ENCODE measurements at places on chromosomes 5 and 9. TPM values are rescaled to one million over a fixed set of nuclear protein-coding genes. Genes with fewer than 3 reads are reported as not detected.

TRPM3 gene
- total RNA-seq: 18.7 TPM

CDH12 gene
- total RNA-seq: 0.14 TPM

SLC9A3 gene
- 5.3 TPM for total RNA-seq

NSMF gene
- 128 TPM for total RNA-seq

CLIC3 gene
- total RNA-seq: 6.7 TPM

MZB1 gene
- total RNA-seq: 4.3 TPM

ELAVL2 gene
- total RNA-seq: 43.1 TPM

RUFY1 gene
- 48.7 TPM for total RNA-seq

GRCh38 chr5:40909264-40909663, at the start of gene C7:
Gene C7 (plus strand): TSS chr5:40909497. CDS start chr5:40909611, 114 bp downstream.
- H3K36me3 ChIP-seq: no peaks in the 10 kb centered on the region
- no peak for DNase-seq
- H3K27me3 ChIP-seq: no peaks in the 10 kb centered on the region
- H3K4me3 ChIP-seq: no peak within 1 kb of the TSS
- no peak within 1 kb of the TSS for H3K27ac ChIP-seq
- peaks cover 2% of the 10 kb centered on the region for H3K4me1 ChIP-seq

DNA sequence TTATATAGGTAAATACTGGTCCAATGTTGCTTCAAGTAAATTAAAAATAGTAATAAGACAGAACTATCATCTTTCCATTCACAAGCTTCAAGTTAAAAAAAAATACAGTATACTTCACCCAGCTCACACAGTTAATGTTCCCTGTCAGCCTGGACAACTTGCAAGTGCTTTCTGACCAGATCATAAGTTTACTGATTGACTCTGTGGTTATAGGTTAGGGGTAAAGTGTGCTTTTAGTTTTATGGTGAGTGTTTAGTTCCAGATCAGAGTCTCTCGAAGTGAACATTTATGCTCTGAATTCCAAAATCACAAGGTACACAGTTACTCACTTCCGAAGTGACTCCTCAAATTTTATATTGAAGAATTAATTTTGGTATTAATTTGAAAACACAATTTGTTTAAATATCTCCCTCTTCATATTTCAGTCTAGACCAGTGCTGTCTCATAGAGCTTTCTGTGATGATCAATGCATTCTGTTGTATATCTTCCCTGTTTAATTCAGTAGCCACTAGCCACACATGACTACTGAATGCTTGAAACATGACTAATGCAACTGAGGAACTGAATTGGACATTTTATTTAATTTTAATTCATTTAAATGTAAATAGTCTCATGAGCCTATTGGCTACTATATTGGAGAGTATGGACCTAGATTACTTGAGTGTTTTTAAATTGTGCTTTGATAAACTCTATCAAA, 90.7 kb downstream of the MEF2C start:
- no peaks in the 10 kb centered on the region for H3K4me1 ChIP-seq
- no peak overlapping the region for H3K27ac ChIP-seq
- H3K36me3 ChIP-seq: no peaks in the 10 kb centered on the region
- no peak for DNase-seq
- H3K27me3 ChIP-seq: no peaks in the 10 kb centered on the region

GRCh38 chr5:40494631-40495236, 185.0 kb upstream of the PTGER4 start:
- no peak for DNase-seq
- no peaks in the 10 kb centered on the region for H3K27me3 ChIP-seq
- H3K27ac ChIP-seq: no peak overlapping the region
- no peaks in the 10 kb centered on the region for H3K36me3 ChIP-seq
- H3K4me3 ChIP-seq: no peak overlapping the region

GRCh38 chr5:67816456-67816855, 399.1 kb upstream of the PIK3R1 start:
- DNase-seq: no peak
- H3K4me3 ChIP-seq: no peak overlapping the region
- no peaks in the 10 kb centered on the region for H3K27me3 ChIP-seq
- peak overlapping the region; percentile 37 for H3K27ac ChIP-seq
- H3K36me3 ChIP-seq: no peaks in the 10 kb centered on the region

GRCh38 chr5:108945094-108945493, 197.4 kb downstream of the FER start:
- H3K27me3 ChIP-seq: no peaks in the 10 kb centered on the region
- H3K4me3 ChIP-seq: no peak overlapping the region
- DNase-seq: no peak
- no peaks in the 10 kb centered on the region for H3K36me3 ChIP-seq

GRCh38 chr5:108917596-108917995, 169.9 kb downstream of the FER start:
- no peaks in the 10 kb centered on the region for H3K27me3 ChIP-seq
- H3K36me3 ChIP-seq: no peaks in the 10 kb centered on the region
- no peak overlapping the region for H3K4me3 ChIP-seq
- H3K4me1 ChIP-seq: no peaks in the 10 kb centered on the region

GRCh38 chr5:167943343-167943742, 348.1 kb upstream of the WWC1 start:
- DNase-seq: no peak
- H3K4me1 ChIP-seq: no peaks in the 10 kb centered on the region
- H3K27me3 ChIP-seq: no peaks in the 10 kb centered on the region
- no peak overlapping the region for H3K4me3 ChIP-seq

GRCh38 chr5:105536675-105537074, 1974.1 kb upstream of the NUDT12 start:
- DNase-seq: no peak
- H3K4me3 ChIP-seq: no peak overlapping the region
- H3K27me3 ChIP-seq: no peaks in the 10 kb centered on the region
- no peaks in the 10 kb centered on the region for H3K36me3 ChIP-seq

GRCh38 chr9:81596679-81597418, 92.5 kb downstream of the TLE1 start:
- no peak overlapping the region for H3K4me3 ChIP-seq
- H3K4me1 ChIP-seq: no peaks in the 10 kb centered on the region
- no peak overlapping the region for H3K27ac ChIP-seq
- H3K36me3 ChIP-seq: no peaks in the 10 kb centered on the region
- no peaks in the 10 kb centered on the region for H3K27me3 ChIP-seq

- peaks cover 7% of the 10 kb centered on the region for H3K36me3 ChIP-seq
- no peaks in the 10 kb centered on the region for H3K27me3 ChIP-seq
- H3K4me1 ChIP-seq: peaks cover 7% of the 10 kb centered on the region
- no peak overlapping the region for H3K27ac ChIP-seq
Observed at GRCh38 chr9:127524373-127524772, 73.1 kb downstream of the LRSAM1 start.

GRCh38 chr9:31674264-31674663, 710.2 kb upstream of the ACO1 start:
- no peaks in the 10 kb centered on the region for H3K4me1 ChIP-seq
- no peaks in the 10 kb centered on the region for H3K36me3 ChIP-seq
- H3K27me3 ChIP-seq: no peaks in the 10 kb centered on the region
- no peak overlapping the region for H3K4me3 ChIP-seq

DNA sequence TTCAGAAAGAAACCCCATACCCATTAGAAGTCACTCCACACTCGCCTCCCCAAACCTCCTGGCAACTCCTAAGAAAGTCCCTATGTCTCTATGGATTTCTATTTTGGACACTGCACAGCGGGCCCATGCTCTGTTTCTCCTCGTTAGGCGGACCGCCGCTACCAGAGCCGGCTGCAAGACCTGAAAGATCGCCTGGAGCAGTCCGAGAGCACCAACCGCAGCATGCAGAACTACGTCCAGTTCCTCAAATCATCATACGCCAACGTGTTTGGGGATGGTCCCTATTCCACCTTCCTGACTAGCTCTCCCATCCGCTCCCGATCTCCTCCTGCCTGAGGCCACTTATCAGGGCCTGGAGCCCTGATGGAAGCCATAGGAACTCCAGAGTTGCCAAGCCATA, 4.6 kb upstream of the GLE1 start:
- H3K27me3 ChIP-seq: no peaks in the 10 kb centered on the region
- DNase-seq: no peak
- H3K4me3 ChIP-seq: no peak overlapping the region

DNA sequence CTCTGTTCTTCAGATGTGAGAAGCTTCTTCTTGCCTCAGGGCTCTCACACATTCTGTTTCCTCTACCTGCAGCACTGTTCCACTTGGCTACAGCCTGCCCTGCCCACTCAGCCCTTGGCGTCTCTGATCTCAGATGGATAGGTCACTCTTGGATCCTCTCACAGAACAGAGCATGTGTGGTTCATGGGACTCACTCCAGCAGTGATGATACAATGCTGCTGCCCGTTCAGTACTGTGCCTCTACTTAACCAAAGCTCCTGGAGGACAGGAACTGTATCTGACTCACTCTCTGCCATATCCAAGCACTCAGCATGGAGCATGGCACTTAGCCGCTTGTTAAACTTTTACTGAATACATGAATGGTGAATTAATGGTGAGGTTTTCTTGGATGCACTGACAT, 3.4 kb upstream of the SPINK4 start:
- DNase-seq: no peak
- no peaks in the 10 kb centered on the region for H3K27me3 ChIP-seq
- H3K4me1 ChIP-seq: peaks cover 9% of the 10 kb centered on the region
- no peaks in the 10 kb centered on the region for H3K36me3 ChIP-seq
- no peak overlapping the region for H3K27ac ChIP-seq
- H3K4me3 ChIP-seq: no peak overlapping the region

- no peak for DNase-seq
- H3K27ac ChIP-seq: no peak overlapping the region
- no peak overlapping the region for H3K4me3 ChIP-seq
- no peaks in the 10 kb centered on the region for H3K27me3 ChIP-seq
Observed at GRCh38 chr9:128470560-128470959, 14.8 kb downstream of the ODF2 start.

DNA sequence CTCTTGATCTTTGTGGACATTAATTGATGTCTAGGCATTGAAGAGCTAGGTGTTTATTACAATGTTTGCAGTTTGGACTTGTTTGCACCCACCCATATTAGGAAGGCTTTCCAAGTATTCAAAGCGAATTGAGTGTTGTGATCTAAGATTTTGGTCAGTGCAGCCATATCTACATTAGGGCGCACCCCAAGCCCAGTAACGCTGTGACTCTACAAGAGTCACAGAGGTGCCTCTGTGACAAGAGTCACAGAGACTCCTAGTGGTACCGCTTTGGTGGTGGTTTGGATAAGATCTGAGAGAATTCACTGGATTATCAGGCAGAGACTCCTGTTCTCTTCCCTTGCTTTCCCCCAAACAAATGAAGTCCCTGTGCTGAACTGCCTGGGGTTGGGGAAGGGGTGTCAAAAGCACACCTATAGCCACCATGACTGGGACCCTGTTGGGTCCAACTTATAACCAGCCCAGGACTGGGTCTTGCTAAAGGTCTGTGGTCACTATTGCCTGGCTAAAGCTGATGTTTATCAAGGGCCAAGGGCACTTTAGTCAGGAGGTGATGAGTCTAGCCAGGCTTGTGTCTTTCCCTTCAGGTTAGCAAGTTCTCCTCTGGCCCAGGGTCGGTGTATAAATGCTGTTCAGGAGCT, 114.1 kb upstream of the RIOK2 start:
- H3K36me3 ChIP-seq: no peaks in the 10 kb centered on the region
- no peak overlapping the region for H3K4me3 ChIP-seq
- no peaks in the 10 kb centered on the region for H3K27me3 ChIP-seq
- no peak for DNase-seq
- no peaks in the 10 kb centered on the region for H3K4me1 ChIP-seq

DNA sequence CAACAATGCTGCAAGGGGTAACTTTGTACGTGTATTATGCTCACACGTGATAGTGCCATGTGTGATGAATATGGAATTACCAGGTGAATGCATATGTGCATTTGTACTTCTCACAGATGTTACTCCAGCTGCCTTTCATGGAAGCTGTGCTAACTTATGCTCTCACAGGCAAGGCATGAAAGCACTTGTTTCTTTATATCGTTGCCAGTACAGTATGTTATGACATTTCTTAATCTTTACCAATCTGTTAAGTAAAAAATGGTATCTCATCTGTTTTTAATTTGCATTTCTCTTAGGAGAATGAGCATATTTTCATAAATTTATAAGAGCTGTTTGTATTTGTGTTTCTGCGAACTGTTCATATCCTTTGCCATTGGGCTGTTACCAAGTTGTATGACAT, 311.8 kb upstream of the DMRT1 start:
- no peak overlapping the region for H3K4me3 ChIP-seq
- no peaks in the 10 kb centered on the region for H3K36me3 ChIP-seq
- H3K27me3 ChIP-seq: no peaks in the 10 kb centered on the region
- DNase-seq: no peak

GRCh38 chr5:102511666-102512065, 12.9 kb upstream of the SLCO6A1 start:
- no peaks in the 10 kb centered on the region for H3K4me1 ChIP-seq
- H3K4me3 ChIP-seq: no peak overlapping the region
- no peak for DNase-seq
- H3K27me3 ChIP-seq: no peaks in the 10 kb centered on the region

- H3K27ac ChIP-seq: no peak overlapping the region
- no peak overlapping the region for H3K4me3 ChIP-seq
- no peak for DNase-seq
- H3K4me1 ChIP-seq: no peaks in the 10 kb centered on the region
- H3K36me3 ChIP-seq: no peaks in the 10 kb centered on the region
- H3K27me3 ChIP-seq: no peaks in the 10 kb centered on the region
Observed at GRCh38 chr5:20248118-20248517, 260.1 kb upstream of the CDH18 start.

- no peak overlapping the region for H3K27ac ChIP-seq
- no peaks in the 10 kb centered on the region for H3K4me1 ChIP-seq
- DNase-seq: no peak
- H3K4me3 ChIP-seq: no peak overlapping the region
- H3K27me3 ChIP-seq: no peaks in the 10 kb centered on the region
Observed at GRCh38 chr5:87899721-87900131, 368.9 kb downstream of the TMEM161B start.

- no peaks in the 10 kb centered on the region for H3K4me1 ChIP-seq
- H3K36me3 ChIP-seq: no peaks in the 10 kb centered on the region
- H3K27ac ChIP-seq: no peak overlapping the region
- H3K4me3 ChIP-seq: no peak overlapping the region
- no peak for DNase-seq
Observed at GRCh38 chr5:12125895-12126294, 221.6 kb upstream of the CTNND2 start.

DNA sequence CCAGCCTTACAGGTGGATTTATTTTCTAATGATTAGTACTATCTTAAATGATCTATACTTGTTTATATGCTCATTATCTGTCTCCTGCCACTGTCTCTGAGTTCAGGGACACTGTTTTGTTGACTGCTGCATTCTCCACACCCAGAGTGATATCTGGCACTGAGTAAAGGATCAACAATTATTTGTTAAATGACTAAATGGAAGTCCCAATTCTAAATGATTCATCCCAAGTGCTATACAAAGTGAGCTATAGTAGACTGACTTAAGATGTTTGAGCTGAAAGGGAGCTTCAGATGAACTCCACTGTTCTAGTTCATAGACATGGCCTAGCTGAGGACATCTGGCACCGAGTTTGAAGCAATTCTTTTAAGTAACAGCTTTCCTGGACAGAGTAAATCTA, 40.5 kb downstream of the ITGA2 start:
- H3K27me3 ChIP-seq: no peaks in the 10 kb centered on the region
- no peaks in the 10 kb centered on the region for H3K36me3 ChIP-seq
- no peak for DNase-seq
- H3K27ac ChIP-seq: no peak overlapping the region
- H3K4me3 ChIP-seq: no peak overlapping the region
- H3K4me1 ChIP-seq: peaks cover 3% of the 10 kb centered on the region

Measured in prostate gland (tissue), 2 donors.